Stimulated activated CD4-positive, alpha-beta T cell treated with anti-CD3 and anti-CD28 coated beads, Interleukin-1b, Interleukin-23, amount 100 ng/mL, for 24 hours (primary cell): ENCODE measurements at places on chromosomes 12 and 14.

GRCh38 chr12:642633-643474, 20.4 kb downstream of the NINJ2 start:
- DNase-seq = peak; percentile 49

- no peak for DNase-seq
These were observed 11.3 kb upstream of the CHPT1 start for GRCh38 chr12:101686176-101686575.

GRCh38 chr12:107322063-107322462, 228.7 kb upstream of the CRY1 start:
- DNase-seq = no peak

- no peak for DNase-seq
These were observed 31.7 kb downstream of the TNFAIP2 start for GRCh38 chr14:103155010-103155409.

GRCh38 chr14:73146111-73146510, 9.8 kb downstream of the PSEN1 start:
- DNase-seq = no peak

GRCh38 chr14:85142982-85143381, 387.0 kb upstream of the FLRT2 start:
- DNase-seq = no peak

- DNase-seq = no peak
These were observed 11.2 kb downstream of the CPNE6 start for GRCh38 chr14:24082411-24083080.

DNA sequence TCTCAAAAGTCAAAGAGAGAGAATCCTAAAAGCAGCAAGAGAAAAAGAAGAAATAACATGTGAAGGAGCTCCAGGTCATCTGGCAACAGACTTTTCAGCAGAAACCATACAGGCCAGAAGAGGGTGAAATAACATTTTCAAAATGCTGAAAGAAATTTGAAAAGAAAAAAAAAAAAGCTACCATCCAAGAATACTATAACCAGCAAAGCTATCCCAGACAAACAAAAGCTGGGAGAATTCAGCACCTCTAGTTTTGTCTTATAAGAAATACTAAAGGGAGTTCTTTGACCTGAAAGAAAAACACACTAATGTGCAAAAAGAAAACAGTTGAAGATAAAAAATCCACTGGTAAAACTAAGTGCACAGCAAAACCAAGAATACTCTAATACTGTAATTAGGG, 36.8 kb downstream of the SLC41A2 start:
- DNase-seq = no peak

DNA sequence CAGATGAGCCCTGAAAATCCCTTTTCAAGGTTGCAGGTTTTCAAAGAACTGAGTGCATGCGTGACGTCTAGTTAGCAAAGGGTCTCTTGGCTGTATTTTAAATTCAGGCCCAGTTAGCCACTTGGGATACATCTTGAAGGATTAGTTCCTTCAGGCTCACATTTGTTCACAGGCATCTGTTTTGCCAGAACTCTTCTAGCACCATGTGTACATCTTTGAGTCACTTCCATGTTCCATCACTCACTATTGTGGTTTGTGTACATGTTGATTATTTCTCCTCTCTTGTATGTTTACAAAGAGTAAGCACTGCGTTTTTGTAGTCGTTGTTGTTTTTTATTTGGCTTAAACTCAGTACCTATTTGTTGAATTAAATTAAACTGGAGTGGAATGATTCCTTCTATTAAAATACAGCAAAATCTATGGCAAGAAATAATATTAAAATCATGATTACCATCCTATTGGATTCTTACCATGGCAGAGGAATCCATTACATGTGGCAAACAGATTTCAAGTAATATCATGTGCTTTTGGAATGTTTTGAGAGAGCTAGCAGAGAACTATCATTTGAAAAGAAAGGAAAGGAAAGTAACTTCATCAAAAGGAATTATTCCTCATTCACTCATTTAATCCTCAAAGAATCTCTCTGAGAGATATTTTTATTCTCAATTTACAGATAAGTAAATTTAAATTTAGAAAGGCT, 438.9 kb upstream of the FAR2 start:
- DNase-seq = no peak

GRCh38 chr12:7872566-7873319, at the start of gene SLC2A14:
Gene SLC2A14, minus strand, starts transcription at chr12:7872915. Its CDS starts 3,035 bp downstream, at chr12:7869880.
- no peak for DNase-seq

- DNase-seq = no peak
These were observed 13.9 kb downstream of the PPP2R3C start for GRCh38 chr14:35107866-35108265.

DNA sequence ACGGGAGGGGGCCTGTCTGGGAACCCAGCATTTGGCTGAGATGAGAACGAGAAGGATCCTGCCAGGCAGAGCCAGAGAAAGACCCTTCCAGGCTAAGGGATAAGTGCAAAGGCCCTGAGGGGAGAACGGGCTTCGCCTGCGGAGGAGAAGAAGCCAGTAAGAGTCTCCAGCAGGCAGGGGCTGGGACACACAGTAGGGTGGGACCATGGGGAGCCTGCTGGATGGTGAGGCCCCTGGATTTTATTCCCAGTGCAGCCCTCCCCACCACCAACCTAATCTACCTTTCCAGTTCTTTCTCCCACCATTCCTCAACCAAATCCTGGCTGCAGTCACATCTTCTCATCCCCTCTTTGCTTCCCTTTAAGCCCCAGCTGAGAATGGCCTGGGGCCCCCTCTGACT, 12.6 kb downstream of the RAPGEF3 start:
- no peak for DNase-seq

GRCh38 chr12:98973395-98973794, 328.3 kb downstream of the APAF1 start:
- no peak for DNase-seq

GRCh38 chr14:36451310-36452065, 68.5 kb downstream of the NKX2-1 start:
- no peak for DNase-seq

GRCh38 chr12:109163167-109163566, 46.8 kb downstream of the ACACB start:
- DNase-seq = no peak

DNA sequence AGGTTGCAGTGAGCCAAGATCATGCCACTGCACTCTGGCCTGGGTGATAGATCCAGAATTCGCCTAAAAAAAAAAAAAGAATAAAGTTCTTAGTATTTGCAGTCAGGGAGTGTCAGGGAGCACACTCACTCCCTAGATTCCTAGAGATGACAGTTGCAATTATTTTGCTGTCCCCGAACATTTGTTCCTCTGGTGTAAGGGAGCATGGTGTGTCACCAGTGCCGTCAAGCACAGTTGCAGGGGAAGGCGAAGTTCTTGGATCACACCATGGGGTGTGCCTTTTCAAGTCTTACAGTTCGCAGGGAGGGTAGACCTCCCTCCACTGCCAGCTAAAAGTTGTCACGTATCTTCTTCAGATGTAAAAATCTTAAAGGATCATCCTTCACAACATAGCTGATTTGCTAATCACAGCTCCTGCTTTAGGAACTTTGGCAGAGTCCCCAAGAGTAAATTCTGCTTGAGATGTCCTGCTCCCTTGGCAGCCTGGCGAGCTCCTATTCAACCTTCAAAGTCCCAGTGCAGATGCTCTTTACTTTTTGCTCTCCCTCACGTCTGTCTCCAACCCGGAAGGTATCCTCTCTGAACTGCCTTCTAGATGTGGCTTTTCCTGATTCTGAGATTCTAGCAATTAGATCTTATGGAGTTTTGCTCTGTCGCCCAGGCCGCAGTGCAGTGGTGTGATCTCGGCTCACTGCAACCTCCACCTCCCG, 11.3 kb downstream of the ACACB start:
- no peak for DNase-seq

GRCh38 chr12:102964872-102965271, 7.4 kb downstream of the ASCL1 start:
- DNase-seq = no peak

GRCh38 chr12:4506430-4506829, 32.3 kb upstream of the RAD51AP1 start:
- no peak for DNase-seq

DNA sequence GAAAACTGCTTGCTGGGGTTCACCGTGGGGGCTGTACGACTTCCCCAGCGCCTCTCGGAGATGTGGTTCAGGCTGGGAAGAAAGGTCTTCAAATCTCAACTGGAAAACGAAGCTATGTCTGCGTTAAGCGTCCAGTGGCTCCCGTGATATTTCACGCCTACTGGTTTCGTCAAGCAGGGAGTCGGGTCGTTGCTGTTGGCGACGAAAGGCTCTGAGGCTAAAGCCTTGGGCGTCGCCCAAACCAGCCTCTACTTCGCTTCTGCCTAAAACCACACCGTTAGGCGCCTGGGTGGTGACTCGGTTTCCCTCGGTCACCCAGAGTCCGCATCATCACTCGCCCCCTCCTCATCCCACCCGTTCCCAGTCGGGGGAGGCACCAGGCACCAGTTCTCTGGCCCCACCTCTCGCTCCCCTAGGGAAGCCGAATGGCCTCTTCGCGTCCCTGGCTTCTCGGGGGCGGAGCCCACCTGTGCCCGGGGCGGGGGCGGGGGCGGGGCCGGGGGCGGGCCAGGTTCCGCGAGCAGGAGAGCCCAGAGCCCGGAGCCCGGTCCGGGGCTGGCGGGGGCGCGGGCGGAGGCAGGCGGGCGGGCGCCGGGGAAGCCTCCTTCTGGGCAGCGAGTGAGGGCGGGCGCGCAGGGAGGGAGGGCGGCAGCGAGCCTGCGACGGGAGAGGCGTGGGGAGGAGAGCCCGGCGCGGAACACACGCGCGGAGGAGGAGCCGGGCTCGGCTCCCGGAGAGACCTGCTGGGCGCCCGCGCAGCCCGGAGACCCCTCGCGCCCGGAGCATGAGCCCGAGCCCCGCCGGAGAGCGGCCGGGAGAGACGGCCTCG, at the start of gene B4GALNT3:
Gene B4GALNT3 (plus strand): TSS at position 510 of the 829 bp plus-strand sequence. CDS start 438 bp downstream, outside the sequence.
- peak; percentile 15 for DNase-seq

GRCh38 chr14:57692671-57693070, 173.2 kb downstream of the SLC35F4 start:
- no peak for DNase-seq

GRCh38 chr12:67716817-67717216, 68.3 kb downstream of the DYRK2 start:
- no peak for DNase-seq

- no peak for DNase-seq
These were observed 49.5 kb downstream of the PRMT8 start for GRCh38 chr12:3540387-3540990.

DNA sequence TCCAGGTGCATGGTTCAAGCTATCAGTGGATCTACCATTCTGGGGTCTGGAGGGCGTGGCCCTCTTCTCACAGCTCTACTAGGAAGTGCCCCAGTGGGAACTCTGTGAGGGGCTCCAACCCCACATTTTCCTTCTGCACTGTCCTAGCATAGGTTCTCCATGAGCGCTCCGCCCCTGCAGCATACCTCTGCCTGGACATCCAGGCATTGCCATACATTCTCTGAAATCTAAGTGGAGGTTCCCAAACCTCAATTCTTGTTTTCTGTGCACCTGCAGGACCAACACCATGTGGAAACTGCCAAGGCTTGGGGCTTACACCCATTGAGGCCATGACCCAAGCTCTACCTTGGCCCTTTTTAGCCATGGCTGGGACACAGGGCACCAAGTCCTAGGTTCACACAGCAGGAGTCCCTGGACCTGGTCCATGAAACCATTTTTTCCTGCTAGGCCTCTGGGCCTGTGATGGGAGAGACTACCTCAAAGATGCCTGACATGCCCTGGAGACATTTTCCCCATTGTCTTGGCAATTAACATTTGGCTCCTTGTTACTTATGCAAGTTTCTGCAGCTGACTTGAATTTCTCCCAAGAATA, 76.8 kb downstream of the CRADD start:
- no peak for DNase-seq

DNA sequence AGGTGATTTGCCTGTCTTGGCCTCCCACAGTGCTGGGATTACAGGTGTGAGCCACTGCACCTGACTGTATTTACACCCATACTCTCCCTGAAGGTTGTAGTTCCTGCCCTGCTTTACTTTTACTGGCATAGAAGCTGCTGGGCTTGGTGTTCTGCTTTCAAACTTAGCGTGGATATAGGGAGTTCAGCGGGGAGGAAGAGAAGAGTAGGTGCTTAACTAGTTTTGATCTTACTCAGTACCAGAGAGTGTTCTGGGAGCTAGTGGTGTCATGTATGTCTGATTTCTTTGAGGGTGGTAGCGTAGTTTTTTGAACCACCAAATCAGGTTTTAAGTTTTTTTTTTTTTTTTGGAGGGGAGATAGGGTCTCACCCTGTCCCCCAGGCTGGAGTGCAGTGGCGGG, 13.8 kb downstream of the RCOR1 start:
- no peak for DNase-seq
